AML-193 (cell line): ENCODE measurements at places on chromosomes 4 and X.

DNA sequence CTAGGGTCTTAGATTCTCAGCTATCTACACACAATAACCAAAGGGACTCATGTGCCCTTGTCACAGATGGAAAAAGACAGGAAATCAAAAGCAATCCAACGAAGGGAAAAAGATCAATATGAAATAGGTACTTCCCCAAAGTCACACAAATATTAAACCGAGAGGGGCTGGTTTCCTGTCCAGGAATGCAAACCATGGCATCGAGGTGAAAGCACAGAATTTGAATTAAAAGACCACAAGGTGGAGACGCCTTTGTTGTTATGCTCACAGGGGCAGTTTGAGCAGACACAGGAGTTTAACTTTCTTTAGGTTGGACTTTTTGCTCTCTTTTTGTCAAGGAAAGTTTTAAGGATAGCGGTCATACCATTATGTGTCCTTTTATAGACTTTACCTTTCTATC is 14.3 kb downstream of the H2BW1 start:
- DNase-seq = no peak

- no peak for DNase-seq
Observed at GRCh38 chr4:126799971-126800574, 832.7 kb upstream of the INTU start.

GRCh38 chrX:102840871-102841705 is 96.0 kb upstream of the RAB40AL start:
- no peak for DNase-seq

GRCh38 chr4:37769391-37769989 is 57.0 kb upstream of the PGM2 start:
- no peak for DNase-seq

- DNase-seq = no peak
Observed at GRCh38 chrX:110358548-110358947, at the start of gene RTL9. Gene RTL9, plus strand, starts transcription at chrX:110358848. Its CDS starts 91,770 bp downstream, at chrX:110450618.

GRCh38 chrX:148500423-148501385 is at the start of gene AFF2:
Gene AFF2, plus strand, starts transcription at chrX:148500617. Its CDS starts 481 bp downstream, at chrX:148501098.
- DNase-seq = peak; percentile 30

- no peak for DNase-seq
Observed at GRCh38 chr4:40066651-40067050, 10.0 kb downstream of the N4BP2 start.

- no peak for DNase-seq
Observed at GRCh38 chrX:39955625-39956024, 142.1 kb downstream of the BCOR start.

- DNase-seq = no peak
Observed at GRCh38 chrX:119055687-119056086, 17.1 kb upstream of the CT47C1 start.

DNA sequence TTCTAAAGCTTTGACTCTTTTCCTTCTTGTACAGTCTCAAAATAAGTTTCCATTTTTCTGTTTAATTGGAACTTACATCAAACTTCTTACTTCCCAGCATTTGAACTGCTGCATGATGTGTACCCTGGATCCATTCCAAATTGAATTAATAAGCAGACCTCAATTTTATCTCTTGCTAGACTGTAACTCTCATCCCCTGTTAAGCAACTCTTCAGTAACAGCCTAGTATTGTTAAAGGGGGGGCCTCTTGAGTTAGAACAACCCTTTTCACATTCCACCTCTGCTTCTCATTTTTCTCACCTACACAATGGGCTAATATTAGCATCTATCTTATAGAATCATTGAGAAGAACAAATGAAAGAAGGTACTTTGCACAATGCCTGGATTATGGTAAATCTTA is 169.4 kb downstream of the IL1RAPL1 start:
- no peak for DNase-seq

- no peak for DNase-seq
Observed at GRCh38 chr4:63214076-63214475, 1195.2 kb downstream of the TECRL start.

DNA sequence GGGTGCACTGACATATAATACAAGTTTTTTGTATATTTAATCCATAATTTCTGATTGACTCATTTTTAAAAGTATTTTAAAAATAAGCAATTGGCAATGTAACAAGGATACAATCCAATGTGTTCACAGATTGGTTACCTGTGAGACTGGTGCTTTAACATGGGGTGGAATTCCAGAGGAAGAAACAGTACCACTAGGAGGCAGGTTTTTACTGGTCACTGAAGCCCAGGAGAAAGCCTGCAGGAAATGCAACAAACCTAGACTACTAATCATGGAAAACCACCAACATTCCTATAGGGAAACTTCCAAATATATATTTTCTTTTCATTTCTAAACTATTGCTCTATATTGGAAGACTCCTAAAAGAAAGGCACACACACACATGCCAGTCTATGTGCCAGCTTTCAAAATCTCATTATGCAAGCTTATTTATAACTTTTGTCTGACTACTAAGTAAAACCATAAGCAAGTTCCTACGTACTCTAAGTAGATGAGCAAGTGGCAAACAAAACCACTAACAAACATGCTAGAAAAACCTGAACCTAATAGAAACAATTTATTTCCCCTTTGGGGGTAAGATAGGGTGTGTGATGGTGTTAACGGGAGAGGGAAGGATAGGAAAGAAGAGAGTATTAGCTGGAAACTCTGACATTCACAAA is 19.2 kb downstream of the G3BP2 start:
- DNase-seq = no peak
